ENCODE measurements at places on chromosomes 5 and 9. TPM values are rescaled to one million over a fixed set of nuclear protein-coding genes. Genes with fewer than 3 reads are reported as not detected.

DNA sequence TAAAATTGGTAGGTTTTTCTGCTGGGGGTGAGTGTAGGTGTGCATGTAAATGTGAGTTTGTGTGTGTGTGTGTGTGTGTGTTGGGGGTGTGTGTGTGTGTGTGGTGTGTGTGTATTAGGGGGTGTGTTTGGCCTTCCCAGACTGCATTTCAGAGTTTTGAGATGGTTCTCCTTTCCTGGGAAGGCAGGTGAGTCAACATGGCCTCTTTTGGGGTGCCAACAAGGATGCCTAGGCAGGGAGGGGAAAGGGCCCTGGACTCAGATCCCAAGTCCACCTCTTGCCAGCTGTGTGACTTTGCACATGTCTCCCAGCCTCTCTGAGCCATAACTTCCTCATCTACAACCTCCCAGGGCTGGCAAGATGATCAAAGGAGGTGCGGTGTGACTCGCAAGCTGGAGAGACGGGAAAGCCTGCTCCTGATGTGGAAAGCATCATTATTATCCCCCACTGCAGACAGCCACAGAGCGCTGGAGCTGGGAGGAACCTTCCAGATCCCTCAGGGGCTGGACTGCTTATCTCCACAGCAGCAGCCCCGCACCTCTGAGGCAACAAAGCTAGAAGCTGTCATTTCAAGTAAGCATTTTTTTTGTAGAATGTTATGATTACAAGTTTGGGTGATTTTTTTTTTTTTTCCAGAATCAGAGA, 63.5 kb upstream of the TBC1D2 start:
- H3K4me1 ChIP-seq: peaks cover 19% of the 10 kb centered on the region
- DNase-seq: no peak
- no peak overlapping the region for H3K4me3 ChIP-seq
- H3K27me3 ChIP-seq: no peaks in the 10 kb centered on the region
- H3K27ac ChIP-seq: no peak overlapping the region

Gene CDO1
- total RNA-seq: 12.8 TPM

DNA sequence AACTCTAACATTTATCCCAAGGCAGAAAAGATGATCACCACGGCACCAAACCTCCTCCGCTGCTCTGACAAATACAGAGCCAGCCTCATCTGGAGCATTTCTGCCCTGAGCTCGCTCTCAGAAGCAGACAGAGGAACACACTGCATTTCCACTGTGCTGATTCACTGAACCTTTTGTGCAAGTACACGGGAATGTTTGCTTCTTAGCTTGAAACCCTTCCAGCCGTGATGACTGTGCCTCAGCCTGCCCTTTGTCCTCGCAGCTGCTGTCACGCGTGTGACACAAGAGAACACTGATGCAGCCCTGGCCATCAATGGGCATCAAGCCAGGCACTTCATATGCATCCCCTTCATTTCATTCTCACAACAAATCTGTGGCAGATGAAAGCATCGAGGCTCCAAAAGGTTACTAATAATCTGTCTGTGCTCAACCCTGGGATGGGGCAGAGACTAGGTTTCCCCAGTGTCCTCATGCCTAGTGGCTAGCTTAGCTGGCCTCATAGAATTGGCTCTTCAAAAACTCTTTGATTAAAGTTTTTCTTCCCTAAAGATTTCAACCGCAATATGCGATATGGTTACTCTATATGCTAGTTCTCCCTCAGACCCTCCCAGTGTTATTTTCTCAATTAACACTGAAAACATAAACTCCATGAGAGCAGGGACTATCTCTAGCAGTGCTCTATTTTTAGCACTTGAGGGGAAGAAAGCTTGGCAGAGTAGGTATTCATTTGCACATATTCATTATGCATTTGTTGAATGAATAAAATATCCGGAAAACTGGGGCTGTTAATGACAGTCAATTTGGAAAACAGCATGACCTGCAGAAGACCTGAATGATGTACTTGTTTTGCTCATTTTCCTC, 7.3 kb downstream of the CDC14B start:
- no peaks in the 10 kb centered on the region for H3K27me3 ChIP-seq
- no peak for DNase-seq
- H3K4me3 ChIP-seq: no peak overlapping the region
- no peaks in the 10 kb centered on the region for H3K4me1 ChIP-seq
- H3K27ac ChIP-seq: no peak overlapping the region

DNA sequence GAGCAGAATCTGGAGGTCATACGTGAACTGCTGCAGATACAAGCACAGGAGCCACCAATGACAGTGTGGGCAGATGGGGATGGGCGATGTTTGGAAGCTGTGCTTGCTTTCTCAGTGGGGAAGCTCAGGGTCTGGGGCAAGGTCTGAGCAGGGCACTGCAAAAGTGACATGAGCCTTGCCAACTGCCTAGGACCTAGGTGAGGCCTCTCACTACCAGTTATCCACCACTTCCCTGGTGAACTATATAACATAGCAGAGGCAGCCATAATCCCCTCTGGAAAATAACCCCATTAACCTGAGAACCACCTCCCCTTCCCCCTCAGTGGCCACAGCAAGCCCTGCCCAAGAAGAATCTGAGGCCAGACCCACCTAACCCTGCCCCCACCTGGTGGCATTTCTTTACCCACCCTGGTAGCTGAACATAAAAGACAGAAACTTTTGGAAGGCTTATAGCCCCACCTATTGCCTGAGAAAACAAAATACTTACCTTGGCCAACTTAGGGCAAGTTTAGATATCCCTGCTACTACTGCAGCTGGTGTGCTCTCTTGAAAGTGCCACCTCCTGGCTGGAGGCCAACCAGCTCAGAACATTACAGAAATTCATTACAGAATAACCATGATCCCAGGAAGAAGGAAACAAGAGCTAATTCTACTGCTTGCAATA, 18.8 kb upstream of the SPEF2 start:
- H3K27me3 ChIP-seq: no peaks in the 10 kb centered on the region
- no peak overlapping the region for H3K27ac ChIP-seq
- H3K4me3 ChIP-seq: no peak overlapping the region
- DNase-seq: no peak
- H3K4me1 ChIP-seq: no peaks in the 10 kb centered on the region

Gene KIF24
- 1.4 TPM for total RNA-seq

DNA sequence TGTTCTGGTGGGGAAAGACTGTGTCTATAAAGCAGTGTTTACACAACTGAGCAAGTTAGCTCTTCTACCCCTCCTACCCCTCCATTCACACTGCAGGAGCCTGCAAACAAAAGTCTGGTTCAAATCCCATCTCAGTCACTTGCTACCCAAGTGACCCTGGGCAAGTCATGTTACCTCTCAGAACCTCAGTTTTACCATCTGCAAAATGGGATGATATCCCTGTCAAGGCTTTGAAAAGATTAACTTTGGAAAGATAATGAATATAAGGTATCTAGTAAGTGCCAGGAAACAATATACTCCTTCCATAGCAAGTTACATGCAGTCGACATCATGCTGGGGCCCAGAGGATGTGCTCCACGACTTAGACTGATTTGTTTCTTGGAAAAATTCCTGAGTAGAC, 161.5 kb downstream of the SEC61B start:
- no peaks in the 10 kb centered on the region for H3K4me1 ChIP-seq
- DNase-seq: no peak
- no peaks in the 10 kb centered on the region for H3K27me3 ChIP-seq
- no peaks in the 10 kb centered on the region for H3K36me3 ChIP-seq
- no peak overlapping the region for H3K27ac ChIP-seq

DNA sequence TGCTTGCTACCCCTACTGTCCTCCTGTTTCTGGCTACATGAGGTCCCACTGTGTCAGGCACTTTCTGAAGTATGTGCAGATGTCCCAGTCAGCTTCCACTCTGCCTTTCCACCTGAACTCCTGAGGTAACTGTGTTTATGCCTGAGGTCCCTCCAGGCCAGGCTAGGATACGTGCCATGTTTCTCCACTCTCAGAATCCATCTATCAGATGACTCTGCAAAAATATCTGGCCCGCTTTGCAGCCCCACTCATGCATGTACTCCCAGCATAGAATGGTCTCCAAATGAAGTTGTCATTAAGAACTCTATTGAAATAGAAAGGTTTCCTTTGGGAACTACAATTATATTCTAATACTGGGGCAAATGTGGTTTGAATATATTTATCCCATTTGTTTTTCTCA, 231.9 kb upstream of the RASEF start:
- no peak for DNase-seq
- H3K4me1 ChIP-seq: no peaks in the 10 kb centered on the region
- H3K4me3 ChIP-seq: no peak overlapping the region
- H3K27ac ChIP-seq: no peak overlapping the region

DNA sequence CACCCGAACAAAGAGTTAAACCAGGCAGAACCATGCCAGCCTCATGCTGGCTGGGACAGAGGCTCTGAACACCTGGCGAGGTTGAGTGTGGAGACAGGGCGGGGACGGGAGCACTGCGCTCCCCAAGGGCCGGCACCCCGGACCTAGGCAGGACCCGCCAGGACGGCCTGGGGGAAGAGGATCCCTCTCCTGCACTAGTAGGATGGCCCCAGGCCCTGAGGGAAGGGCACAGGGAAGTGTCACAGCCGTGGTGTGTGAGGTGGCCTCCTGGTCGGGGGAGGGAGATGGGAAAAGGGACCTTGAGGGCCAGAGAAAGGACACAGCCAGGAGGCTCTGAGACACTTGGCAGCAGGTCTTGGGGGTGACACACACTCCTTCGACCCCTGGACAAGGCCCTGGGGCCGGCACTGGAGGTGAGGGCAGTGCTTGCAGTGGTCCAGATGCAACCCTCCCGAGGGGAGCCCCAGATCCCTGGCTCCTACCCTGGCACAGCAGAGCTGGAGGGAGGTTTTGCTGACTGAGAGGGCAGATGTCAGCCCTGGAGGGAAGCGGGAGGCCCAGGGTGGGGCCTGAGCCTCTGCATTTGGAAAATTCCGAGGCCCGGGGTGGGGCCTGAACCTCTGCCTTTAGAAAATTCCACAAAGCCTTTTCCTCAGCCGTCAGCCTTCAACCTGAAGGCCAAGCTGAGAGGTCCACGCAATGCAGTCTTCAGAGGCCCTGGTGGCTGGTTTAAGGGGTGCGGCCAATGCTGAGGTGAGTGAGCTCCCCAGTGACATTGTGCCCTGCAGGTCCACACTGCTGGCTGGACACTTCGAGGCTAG, 24.8 kb upstream of the TERT start:
- H3K27me3 ChIP-seq: no peaks in the 10 kb centered on the region
- no peak overlapping the region for H3K4me3 ChIP-seq
- no peak for DNase-seq
- no peak overlapping the region for H3K27ac ChIP-seq
- peaks cover 15% of the 10 kb centered on the region for H3K4me1 ChIP-seq

DNA sequence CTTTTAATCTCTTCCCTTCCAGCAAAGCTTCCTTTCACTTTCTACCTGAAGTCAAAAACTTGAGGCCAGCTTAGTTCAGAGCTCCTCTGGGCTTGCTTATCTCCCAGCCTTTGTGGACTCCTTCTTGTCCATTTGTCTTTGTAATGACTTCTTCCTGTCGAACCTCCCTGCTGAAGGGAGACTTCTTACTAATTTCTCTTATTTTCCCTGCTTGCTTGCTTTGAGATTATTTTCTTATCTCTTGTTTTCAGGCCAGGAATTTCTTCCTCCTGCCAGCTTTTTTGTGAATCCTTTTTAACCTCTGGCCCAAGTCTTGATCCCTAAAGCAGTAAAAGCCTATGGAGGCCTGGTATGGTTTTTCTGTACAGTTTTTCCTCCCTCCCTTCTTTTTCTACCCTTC, 46.8 kb upstream of the DHFR start:
- peaks cover 10% of the 10 kb centered on the region for H3K36me3 ChIP-seq
- no peaks in the 10 kb centered on the region for H3K27me3 ChIP-seq
- no peak overlapping the region for H3K27ac ChIP-seq
- no peak overlapping the region for H3K4me3 ChIP-seq

DNA sequence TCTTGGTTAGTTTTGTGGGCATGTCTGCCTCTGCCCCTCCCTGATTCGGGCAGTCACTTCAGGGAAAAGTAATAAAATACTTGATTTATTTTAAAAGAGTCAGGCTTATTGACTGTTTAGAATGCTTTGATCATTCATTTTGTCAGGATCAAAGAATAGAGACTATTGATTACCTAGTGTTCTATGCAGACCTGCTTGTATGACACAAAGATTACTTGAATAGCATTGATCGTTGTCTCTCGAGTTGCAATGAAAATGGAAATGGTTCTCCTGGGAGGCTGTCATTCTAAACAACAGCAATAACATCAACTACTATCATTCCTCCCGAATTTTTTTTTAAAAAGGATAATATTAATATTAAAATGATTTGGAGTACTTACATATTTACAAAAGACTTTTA, 133.2 kb upstream of the DMAC1 start:
- no peaks in the 10 kb centered on the region for H3K27me3 ChIP-seq
- no peaks in the 10 kb centered on the region for H3K36me3 ChIP-seq

DNA sequence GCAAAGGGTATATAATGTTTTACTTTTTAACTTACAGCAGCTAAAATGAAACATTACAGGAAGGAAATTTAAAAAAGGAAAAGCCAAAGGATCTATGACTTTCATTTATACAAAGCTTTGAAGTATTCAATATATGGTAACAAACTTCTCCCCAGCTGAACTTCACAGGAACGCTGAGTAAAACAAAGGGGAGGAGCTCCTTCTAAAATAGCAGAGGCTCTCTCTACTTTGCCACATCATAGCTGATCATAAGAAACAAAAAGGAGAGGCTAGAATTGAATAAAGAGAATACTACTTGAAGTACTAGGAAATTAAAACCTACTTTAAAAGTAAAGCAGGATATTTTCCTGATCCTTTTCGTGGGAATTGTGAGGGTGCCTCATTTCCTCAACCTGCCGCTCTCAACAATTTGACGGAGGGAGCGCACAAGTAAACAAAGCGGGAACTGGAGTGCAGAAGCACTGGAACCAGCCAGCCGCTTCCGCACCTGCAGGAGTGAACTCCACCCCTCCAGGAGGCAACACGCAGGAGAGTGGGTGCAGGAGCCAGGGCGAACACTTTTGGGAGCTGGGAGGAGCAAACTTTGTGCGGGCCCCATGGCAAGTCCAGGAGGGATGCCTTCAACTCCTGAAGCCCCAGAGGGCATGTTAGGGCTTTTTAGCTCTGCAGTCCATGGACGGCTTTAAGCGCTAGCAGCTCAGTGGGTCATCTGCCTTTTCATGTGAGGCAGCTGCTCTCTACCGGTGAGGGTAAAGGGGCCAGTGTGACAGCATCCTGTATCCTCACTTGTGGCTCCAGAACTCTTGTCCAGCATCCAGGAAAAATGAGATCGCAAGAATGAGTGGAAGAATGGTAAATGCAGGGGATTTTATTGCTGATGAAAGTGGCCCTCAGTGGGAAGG, 757.4 kb downstream of the PTPRD start:
- no peaks in the 10 kb centered on the region for H3K4me1 ChIP-seq
- no peak overlapping the region for H3K27ac ChIP-seq
- no peaks in the 10 kb centered on the region for H3K27me3 ChIP-seq
- DNase-seq: no peak
- no peak overlapping the region for H3K4me3 ChIP-seq

Gene PCDHB12
- 1.7 TPM for total RNA-seq

DNA sequence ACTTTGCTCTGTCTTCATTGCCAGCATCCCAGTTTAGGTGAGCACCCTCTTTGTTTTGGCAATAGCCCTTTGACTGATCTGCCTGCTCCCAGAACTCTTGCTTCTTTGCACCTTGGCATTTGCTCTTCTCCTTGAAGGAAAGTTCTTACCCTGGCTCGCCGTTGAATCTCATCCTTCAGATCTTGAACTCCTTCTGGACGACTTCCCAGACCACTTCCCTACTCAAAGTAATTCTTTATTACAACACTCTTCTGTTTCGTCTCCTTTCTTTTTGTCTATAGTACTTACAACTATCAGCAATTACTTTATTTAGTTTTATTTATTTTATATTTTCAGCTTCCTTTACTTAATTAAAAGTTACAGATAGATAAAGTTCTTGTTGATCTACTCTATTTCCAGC, 1510.1 kb downstream of the MAT2B start:
- H3K27ac ChIP-seq: no peak overlapping the region
- no peaks in the 10 kb centered on the region for H3K36me3 ChIP-seq
- DNase-seq: no peak
- H3K4me1 ChIP-seq: no peaks in the 10 kb centered on the region
- no peak overlapping the region for H3K4me3 ChIP-seq
- no peaks in the 10 kb centered on the region for H3K27me3 ChIP-seq

Gene SH3GL2
- total RNA-seq: 1.3 TPM

Gene NPR3
- total RNA-seq: 35.8 TPM
